ENCODE measurements at places on chromosomes 5 and 9.

DNA sequence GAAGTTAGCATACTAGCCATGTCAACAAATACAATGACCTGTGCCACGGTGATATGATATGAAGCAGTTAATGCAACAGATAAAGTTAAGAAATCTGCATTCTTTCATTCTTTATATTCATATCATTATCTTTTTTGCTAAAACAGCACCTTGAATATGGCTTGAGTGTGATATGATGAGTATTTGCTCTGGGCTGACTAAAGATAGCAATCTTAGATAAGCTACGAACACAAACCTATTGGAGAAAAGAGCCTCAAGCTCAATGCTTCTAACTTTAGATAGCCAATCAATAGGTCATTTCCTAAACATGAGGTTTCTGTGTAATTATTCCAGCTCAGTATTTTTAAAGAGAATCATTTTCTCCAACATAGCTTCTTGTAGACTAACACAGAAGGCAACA, 61.7 kb downstream of the NR2F1 start:
- DNase-seq, result no peak

GRCh38 chr5:10123254-10123989, 126.3 kb downstream of the ATPSCKMT start:
- no peak for DNase-seq

- DNase-seq, result no peak
Observed at GRCh38 chr9:20426019-20426418, 196.3 kb downstream of the MLLT3 start.

DNA sequence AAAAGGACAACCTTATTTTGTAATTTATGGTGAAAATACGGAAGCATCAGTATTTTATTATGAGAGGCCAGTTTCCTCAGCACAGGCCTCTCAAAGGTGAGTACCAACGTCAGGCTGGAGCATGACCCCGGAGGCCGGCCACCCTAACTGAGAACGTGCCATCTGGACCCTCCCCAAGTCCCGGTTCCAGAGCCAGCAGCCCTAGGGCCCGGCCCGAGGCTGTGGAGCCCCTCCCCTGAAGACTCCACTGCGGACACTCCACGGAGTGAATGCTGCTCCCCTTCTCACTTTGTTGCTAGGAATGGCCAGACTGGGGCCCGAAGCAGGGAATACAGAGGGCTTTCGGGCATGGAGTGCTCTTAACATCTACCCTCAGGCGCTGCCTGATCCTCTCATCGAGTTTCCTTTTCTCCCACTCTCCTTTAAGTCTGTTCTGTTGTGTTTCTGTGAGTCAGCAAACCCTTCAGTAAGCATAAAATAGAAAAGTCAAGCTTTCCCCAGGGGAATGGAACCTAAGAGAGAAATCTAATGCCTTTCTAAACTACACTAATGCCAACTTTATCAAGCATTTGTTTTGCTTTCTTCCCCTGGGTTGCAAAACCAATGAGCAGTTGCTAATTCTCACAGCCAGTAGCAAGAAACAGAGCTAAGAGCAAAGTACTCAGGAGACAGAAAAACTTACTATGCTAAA, 4.5 kb downstream of the BRD9 start:
- DNase-seq, result no peak

GRCh38 chr9:6640268-6641051, 5.1 kb downstream of the GLDC start:
- DNase-seq, result no peak

DNA sequence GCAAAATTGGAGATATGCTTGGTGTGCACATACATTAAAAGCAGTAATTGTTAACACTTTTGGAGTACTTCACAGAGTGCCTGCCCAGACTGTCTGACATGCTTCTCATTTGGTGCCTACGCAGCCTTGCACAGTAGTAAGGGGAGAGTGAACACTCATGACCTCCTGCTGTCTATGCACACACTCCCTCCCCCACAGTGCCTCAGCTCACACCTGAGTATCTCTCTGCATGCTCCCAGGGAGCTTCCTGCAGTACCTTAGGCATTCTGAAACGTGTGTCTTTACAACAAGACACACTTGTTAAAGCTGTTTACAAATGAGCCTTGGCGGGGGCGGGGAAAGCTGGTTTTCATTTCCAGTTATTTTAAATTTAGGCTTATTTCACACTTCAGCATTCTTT, 18.0 kb downstream of the MAP3K1 start:
- no peak for DNase-seq

DNA sequence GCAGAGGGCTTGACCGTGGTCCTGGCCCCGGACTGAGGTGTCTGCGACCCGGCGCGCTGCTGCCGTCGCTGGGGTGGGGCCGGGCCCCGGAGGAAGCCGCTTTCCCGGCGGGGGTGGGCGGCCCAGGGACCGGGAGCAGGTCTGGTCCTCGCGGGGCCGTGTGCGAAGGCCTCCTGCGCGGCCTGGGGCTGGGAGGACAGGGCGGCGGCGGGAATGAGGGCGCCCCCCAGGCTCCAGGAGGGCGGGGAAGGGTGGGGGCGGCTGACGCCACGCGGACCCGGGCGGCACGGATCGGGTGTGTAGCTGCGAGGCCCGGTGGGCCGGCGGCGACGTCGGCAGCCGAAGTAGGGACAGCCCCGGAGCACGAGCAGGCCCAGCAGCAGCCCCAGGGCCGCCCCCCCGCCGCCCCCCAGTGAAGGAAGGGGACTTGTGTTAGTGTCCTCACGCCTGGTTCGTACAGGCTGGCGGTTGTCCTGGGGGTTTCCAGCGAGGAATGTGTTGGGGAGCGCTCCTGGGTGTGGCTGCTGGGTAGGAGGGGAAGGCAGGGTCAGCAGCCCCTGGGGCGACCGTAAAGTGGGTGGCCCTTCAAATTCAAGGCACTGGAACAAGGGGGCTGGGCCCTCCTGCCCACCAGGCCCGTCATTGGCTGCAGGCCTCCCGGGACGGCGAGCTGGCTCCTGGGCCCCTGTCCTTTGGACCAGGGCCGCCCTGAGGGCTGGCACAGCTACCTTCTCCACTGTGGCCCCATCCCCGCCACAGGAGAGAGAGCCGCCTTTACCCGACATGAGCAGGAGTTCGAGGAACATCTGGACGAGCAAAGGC, 597 bp upstream of the TMEM250 start:
- no peak for DNase-seq

DNA sequence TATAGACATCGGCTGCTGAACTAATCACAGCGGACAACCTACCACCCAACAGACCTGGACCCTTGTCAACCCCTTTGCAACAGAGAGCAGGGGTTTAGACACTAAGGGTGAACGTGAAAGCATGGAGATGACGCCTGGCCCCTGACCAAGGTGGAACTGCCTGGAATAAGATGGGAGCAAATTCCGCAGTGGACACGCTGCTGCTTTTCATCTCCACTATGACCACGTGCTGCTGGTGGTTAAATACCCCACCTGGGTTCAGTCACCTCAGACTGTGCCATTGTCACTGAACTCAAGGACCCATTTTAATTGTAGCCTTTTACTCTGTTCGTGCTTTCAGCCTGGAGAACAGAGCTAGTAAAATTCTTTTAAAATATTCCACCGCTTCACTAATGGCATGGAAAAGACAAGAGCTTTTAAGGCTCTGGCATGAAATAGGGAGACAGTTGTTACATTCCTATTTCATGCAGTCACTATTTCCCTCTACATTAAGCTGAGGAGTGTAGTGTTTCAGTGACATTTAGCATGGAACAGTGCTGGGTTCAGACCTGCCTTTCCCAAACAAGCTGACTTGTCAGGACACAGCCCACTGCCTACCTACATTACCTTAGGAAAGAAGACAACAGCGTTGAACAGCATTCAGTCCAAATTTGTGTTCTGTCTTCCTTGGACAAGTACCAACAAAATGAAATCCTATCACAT, 96.8 kb downstream of the ANKRD18B start:
- DNase-seq, result no peak

GRCh38 chr5:169831331-169831730, 149.0 kb downstream of the INSYN2B start:
- DNase-seq, result no peak

GRCh38 chr5:128775558-128775957, 189.7 kb upstream of the SLC27A6 start:
- DNase-seq, result no peak

GRCh38 chr5:173237875-173238220, 2.8 kb upstream of the NKX2-5 start:
- no peak for DNase-seq

- no peak for DNase-seq
Observed at GRCh38 chr5:74848553-74849025, 17.6 kb downstream of the FAM169A start.

DNA sequence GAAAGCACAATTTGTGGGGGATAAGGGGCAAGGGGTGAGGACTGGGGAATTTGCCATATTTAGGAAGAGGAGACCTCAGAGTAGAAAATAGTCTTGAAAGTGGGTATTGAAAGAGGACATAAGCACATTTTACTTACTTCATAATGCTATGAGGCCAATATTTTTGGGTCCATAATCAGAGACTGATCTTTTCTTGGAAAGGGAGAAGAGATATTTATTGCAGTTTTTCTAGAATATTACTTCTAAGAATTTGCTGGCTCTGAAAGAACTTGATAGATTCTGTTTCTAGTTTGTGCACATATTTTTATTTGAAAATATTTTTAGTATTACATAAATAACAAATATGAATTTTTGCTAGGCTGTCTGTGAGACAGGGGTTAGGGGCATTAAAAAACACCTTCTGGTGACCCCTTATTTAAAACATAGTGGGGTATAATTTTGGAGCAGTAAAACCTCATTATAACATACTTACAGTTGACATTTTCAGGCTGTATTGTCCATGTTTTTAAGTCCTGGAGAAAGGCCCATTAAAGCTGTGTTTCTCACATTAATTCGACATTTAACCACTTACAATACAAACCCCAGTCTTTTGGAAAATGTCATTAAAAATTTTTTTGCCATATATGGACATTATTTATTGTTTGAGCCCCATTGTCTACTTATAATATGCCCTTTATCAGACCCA, 118.9 kb upstream of the NFIB start:
- DNase-seq, result no peak

DNA sequence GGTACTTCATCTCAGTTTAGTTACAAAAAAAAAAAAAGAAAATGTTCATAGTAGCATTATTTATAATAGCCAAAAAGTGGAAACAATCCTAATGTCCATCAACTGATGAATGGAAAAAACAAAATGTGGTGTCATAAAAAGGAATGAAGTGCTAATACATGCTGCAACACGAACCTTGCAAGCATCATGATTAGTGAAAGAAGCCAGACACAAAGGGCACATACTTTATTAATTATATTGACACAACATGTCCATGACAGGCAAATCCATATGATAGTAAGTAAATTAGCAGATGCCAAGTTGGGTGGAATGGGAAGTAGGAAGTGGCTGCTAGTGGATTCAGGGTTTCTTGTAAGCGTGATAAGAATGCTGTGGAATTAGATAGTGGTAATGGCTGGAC, 54.2 kb downstream of the PCDHGC5 start:
- no peak for DNase-seq

DNA sequence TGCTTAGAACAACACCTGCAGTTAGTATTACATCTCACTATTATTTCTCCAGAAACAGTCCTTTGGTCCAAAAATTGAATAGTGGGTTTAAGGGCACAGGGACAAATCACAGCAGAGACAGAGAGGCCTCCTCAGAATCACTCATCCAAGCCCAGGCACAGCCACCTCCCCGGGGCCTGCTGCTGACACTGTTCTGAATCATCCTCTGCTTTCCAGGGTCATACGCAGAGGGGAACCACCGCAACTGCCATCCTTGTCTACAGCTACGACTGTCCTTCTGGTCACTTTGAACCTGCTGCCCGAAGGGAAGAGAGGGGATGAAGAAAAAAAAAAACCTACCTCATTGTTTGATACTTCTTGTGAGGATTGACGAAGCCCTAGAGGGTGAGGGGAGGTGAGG, 35.3 kb upstream of the MAN2A1 start:
- DNase-seq, result peak; percentile 2

DNA sequence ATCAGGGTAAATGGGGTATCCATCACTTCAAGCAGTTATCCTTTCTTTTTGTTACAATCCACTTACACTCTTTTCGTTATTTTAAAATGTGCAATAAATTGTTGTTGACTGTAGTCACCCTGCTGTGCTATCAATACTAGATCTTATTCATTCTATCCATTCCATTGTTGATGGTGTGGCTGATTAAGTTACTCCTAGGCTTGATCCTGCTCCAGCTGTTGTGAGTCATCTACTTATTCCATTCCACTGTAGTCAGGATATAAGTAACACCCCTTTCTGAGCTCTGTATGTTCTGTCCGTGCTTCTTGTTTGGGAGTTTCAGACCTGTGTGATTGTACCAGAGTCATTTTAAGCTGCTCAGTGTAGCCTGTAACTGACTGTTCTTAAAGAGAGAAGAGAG, 122.5 kb upstream of the RUSC2 start:
- DNase-seq, result no peak

DNA sequence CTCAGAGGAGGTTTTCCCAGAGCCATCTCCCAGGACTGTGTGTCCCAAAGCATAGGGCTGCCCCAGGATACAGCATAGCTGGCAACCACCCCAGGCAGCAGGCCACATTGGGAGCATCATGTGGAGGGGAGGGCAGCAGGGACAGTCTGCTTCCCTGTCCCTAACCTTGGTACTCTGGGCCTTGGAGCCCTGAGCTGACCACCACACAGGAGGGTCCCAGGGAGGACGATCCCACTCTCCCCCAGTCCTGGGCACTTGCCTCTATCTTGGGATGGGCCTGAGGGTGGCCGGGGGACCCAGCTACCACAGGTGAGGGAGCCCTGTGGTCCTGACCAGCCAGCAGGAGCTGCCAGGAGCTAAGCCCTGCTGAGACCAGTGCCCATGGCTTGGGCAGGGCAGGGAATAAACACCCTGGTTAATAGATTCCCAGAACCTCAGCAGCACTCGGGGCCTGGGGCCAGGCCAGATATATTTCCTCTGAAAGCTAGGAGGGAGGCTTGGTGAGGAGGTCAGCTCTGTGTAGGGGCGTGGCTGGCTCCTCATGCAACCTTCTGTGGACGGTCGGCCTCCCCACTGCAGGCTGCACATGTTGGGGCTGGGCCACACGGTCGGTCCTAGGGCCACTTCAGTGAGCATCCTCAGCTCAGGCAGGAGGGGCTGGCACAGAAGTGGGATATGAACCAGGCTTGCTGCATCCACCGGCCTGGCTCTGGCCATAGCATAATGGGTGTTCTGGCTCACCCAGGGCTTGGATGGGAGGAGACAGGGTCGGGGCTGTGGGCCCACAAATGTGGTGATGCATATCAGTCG, 4.2 kb downstream of the NINJ1 start:
- no peak for DNase-seq

DNA sequence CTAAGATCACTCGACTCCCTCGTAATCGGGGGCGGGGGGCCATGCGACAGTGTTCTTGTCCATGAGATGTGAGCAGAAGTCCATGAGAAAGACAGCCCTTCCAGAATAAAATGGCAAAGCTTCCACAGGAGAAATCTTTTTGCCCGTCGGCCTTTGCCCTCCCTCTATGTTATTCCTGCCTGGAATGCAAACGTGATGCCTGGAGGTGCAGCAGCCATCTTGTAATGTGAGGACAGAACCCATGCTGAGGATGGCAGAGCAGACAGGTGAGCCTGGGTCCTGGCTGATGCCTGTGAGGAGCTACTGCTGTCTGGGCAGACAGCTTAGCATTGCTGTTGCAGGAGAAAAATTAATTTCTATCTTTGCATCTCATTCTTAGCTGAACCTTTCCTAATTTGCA, 17.2 kb downstream of the MED10 start:
- DNase-seq, result no peak
